ENCODE measurements at places on chromosomes 11 and 22.

DNA sequence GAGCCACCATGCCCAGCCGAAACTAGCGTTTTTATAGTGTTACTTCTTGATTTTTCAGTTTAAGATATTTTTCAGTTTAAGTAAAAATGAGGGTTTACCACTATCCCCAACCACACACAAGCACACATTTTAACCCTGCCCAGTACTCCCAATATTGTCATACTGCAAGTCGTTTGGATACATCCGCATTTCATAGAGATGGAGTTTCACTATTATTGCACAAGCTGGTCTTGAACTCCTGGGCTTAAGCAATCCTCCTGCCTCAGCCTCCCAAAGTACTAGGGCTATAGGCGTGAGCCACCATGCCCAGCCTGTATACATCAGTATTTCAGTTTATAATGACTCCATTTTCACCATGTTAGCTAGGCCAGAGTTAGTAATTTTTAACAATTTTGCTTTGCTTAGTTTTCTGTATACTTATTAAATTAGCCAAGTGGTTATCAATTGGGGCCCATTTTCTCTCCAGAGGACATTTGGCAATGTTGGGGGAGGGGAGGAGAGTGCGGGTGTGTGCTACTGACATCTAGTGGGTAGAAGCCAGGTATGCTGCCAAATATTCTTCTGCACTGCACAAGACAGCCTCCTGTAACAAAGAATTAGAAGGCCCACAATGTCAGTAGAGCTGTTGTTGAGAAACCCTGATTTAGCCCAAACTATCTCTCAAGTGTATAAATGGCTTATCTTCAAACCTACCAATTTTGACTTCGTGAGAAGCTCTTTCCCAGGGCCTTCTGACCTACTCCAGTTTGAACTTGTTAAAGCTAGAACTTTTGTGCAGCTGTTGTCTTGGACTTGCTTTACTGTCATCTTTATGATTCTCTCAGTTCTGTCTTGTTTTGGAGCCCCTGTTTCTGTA lies 7.3 kb downstream of the USP47 start:
- DNase-seq = no peak

GRCh38 chr11:12287374-12288211 lies 89.8 kb upstream of the PARVA start:
- no peak for DNase-seq

DNA sequence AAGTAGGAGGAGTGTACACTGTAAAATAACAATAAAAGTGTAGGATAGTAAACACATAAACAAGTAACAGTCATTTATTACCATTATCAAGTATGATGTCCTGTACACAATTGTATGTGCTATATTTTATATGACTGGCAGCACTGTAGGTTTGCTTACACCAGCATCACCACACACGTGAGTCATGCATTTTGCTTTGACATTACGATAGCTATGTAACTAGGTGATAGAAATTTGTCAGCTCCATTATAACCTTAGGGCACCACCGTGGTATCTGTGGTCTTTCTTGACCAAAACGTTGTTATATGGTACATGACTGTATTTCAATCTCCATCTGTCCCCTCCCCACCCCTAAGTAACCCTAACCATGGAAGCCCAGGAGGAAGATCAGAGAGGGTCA lies 1.1 kb downstream of the DNAL4 start:
- DNase-seq = no peak

- DNase-seq = no peak
Observed at GRCh38 chr22:38335077-38335476, 17.8 kb upstream of the CSNK1E start.

DNA sequence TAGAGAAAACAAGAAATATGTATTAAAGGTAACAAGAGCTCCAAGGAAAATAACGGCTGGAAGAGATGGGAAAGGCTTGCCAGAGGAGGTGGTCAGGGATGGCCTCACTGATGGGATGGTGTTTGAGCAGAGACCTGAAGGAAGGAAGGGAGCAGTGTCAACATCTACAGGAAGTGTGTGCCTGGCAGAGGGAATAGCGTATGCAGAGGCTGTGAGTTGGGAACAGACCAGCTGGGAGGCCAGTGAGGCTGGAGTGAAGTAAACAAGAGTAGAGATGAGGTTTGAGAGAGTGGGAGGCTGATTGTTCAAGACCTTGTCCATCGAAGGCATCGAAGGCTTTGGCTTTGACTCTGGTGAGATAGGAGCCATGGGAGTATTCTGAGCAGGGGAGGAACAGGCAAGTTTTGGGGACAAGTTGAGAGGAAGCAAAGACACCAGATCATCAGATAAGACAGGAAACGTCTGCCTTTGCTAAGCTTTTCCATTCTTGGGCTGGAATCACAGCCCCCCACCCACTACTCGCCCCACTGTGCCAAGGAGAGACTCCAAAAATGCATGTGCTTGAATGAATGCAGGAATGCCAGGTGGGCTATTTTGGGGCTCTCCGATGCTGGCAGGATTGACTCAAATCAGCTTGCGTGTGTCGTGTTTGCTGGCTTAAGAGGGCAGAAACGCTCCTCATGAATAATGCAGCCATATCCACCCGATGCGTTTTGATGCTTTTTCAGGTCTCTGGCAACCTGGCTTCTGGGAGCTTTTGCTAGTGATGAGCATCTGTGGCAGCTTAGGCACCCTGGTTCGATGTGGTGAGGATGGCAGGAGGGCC lies 7.2 kb downstream of the SGSM1 start:
- DNase-seq = no peak

- no peak for DNase-seq
Observed at GRCh38 chr11:77299528-77299993, 1.9 kb downstream of the GDPD4 start.

- no peak for DNase-seq
Observed at GRCh38 chr11:11105361-11105760, 247.5 kb upstream of the ZBED5 start.

- DNase-seq = no peak
Observed at GRCh38 chr11:117097389-117098268, 599 bp downstream of the SIK3 start.

- DNase-seq = no peak
Observed at GRCh38 chr11:12142176-12142575, 31.8 kb downstream of the MICAL2 start.

- no peak for DNase-seq
Observed at GRCh38 chr11:128662960-128663359, 30.9 kb upstream of the FLI1 start.
